GM12892 (cell line): ENCODE measurements at places on chromosomes 7 and 10.

GRCh38 chr10:32169556-32169955 lies 113.3 kb upstream of the KIF5B start:
- DNase-seq = no peak

DNA sequence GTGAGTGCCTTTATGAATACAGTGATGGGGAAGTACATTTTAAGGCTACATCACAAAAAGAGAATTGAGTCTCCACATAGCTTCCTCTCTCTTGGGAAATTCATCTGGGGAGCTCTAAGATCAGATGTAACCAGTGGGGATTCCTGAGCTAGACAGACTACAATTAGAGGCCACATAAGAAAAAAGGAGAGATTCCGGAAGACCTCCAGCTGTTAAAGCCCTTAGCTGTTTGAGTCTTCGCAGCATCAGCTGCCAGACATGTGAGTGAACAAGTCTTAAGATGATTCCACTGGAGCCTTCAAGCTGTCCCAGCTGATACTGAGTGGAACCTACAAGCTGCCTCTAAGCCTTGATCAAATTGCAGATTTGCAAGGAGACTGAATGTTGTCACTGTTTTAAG lies 448.5 kb downstream of the NXPH1 start:
- DNase-seq = no peak

DNA sequence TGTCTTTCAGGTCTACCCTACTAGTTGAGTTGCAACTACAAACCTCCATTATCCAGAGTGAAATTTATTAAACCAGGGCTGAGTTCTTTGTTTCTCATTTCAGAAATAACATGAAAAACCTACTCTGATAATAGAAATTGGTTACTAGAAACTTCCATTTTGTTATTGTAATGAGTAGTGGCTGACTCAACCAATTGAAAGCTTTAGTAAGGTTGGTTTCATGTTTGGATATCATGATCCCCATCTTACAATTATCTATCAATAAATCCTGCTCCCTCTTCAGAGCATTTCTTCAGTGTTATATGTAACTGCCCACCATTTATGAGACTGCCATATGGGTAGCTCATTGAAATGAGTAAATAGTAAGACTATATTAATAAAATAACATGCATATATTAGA lies 16.9 kb downstream of the MDFIC start:
- DNase-seq = no peak

- no peak for DNase-seq
Measured at GRCh38 chr10:125193306-125193877, 33.0 kb upstream of the CTBP2 start.

DNA sequence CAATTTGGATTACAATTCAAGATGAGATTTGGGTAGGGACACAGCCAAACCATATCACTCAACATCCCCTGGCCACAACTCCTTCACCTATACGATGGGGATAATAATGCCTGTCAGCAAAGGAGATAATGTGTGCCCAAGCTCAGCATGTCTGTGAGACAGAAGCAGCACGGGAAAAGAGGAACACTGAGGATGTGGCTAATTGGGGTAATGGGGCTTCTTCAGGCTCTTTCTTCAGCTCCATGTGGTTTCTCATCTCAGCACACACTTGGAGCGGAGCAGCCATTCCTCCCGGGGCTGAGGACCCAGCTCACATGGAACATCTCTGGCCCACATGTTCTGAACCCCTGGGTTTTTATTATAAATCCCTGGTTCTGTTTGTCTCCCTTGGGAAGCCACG lies 136.0 kb upstream of the NAMPT start:
- no peak for DNase-seq

DNA sequence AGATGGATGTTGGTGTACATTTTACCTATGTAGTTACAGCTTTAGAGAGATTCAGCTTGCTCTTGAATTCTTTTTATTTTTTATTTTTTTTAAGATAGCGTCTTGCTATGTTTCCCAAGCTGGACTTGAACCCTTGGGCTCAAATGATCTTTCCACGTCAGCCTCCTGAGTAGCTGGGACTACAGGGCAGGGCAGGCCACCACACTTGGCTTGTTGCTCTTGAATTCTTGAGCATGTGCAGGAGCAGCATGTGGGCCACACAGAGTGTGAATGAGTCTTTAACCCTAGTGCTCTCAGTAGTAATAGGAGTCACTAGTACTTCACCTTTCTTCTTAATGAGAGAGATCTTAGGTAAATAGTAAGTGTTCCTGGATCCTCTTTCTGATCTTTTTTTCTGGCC lies 26.7 kb upstream of the CYCS start:
- DNase-seq = no peak

DNA sequence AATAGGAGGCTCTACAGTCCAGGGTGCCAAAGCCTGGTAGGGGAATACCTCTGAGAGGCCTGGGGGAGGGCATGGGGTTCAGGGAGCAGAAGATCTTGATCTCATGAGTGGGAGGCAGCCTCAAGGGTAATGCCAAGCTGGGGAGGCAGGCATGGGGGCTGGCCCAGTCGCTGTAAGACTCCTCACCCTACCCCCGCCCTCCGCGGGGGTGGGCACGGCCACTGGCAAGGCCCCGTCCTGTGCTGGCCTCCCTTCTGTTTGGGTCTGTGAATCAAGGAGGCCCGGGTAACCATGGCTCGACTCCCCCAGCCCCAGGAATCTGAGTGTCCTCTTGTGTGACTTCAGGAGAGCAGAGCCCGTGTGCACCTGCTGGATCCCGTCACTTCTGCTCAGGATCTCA lies 473.9 kb downstream of the PLXNA4 start:
- no peak for DNase-seq

DNA sequence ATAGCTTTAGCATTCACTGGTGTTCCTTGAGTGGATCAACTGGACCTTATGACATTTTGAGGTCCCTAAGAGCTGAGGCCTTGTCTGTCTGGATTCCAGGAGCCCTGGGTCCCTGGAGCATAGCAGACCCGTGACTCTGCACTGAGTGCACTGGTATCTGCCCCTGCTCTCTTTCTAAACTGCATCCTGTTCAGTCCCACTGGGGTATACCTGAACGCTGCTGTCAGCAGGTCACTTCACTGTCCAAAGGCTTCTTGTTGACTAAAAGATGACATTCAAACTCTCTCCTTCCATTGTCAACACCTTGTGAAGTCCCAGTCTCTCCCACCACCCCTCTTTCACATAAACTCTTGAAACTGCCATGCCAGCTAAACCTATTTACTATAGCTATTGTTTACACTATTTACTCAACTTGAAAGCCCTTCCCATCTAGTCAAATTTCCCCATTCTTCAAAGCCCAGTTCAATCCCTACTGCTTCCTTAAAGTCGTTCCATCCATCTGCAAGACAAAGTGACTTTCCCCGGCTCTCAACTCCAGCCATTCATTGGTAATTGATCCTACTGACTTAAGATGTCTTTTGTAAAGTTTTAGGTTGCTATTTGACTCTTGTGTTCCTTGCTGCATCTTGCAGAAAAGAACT lies 523.3 kb downstream of the KCNMA1 start:
- no peak for DNase-seq

DNA sequence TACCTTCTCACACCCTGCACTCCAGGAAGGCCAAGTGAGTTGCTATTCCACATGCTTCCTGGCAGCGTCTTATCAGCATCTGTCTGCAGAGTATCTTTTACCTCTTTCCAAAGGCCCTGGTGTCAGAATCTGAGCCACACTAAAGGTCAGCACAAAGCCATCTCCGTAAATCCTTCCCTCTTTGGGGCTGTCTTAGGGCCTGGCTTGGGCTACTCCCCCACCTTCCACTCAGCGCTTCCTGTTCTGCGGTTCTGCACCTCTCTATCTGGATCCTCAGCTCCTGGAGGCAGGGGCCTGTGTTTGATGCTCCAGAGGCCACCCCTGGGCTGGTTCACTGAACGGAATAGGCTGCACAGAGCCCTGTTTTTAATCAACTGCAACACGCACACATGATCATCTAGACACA lies 334.8 kb upstream of the GALNT17 start:
- no peak for DNase-seq

DNA sequence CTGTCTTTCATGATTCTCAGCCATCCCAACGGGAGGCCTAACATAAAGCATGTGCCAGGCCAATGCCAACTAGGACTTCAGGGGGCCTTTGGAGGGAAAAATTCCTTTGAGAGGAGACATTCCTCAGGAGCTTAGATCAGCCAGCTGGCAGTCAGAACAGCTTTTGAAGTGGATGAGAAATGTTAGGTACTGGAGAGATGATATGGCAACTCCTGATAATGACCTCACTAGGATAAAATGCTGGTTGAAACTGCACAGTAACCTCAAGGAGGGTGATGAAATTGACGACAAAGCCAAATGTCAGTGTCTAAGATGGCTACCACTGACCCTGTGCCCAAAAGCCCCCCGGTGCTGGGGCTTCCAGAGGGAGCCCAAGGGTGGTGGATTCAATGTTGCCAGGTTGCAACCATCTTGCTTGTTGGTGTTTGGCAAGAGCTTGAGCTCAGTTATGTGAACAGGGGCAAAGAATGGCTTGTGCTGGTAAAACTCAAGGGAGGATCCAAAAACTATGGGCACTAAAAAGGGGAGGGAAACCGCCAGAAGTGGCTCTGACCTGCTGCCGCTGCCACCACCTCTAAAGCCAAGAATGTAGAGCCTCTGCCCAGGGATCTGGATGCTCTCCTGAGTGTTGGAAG lies 121.2 kb downstream of the UBE2H start:
- no peak for DNase-seq

DNA sequence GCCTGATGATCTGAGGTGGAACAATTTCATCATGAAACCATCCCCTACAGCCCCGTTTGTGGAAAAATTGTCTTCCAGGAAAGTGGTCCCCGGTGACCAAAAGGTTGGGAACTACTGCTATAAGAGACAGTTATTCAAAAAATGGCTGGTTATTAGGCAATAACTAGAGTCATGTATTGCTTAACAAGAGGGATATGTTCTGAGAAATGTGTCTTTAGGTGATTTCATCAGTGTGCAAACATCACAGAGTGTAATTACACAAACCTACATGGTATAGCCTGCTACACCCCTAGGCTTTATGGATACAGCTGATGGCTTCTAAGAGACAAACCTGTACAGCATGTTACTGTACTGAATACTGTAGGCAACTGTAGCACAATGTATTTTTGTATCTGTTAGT lies 71.3 kb upstream of the CSTF2T start:
- no peak for DNase-seq

- no peak for DNase-seq
Measured at GRCh38 chr7:155449869-155450557, 7.9 kb upstream of the EN2 start.

GRCh38 chr10:79038841-79039201 lies 29.9 kb upstream of the ZMIZ1 start:
- DNase-seq = no peak

GRCh38 chr10:124332426-124332825 lies 86.3 kb downstream of the OAT start:
- no peak for DNase-seq

DNA sequence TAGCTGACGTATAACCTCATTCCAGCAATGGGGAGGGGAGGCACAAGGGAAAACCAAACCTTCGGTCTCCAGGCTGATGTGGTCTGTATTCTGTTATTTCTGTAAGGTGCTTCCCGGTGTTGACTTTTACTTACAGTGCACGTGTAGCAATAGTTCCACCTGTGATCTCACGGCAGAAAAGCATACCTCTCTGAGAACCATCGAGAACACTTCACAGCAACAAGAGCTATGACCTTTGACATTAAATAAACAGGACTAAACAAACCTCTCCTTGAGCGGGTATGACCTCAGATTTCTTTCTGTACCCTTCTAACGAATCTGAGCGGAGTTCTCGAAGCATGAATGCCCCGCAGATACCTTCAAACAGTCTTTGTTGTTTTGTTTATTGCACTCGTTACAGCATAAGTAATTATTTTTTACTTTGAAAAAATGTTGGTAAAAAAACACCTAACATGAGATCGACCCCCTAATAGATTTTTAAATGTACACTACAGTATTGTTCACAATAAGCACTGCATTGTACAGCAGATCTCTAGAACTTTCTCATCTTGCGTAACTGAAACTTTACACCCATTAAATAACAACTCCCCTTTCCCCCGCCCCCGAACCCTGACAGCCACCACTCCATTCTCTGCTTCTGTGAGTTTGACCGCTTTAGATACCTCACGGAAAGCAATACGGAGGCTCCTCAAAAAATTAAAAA lies 282.3 kb downstream of the GATA3 start:
- DNase-seq = no peak

DNA sequence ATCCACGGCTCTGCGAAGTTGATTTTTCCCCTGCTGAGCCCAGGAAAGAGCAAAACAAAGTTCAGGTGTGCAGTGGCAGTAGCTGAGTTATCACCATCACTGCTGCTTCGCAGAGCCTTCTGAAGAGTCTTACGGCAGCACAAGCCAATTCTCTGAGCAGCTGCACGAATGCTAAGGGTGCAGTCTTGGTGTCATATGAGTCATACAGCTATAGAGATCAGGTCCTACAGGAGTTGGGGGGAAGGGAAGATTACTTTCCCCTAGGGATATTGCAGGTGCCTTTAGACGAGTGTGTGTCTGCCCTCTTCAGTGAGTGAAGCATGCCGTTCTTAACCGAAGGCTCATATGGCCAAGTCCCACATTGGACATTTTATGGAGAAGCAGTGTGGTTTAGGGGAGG lies 227.8 kb downstream of the CELF2 start:
- no peak for DNase-seq

GRCh38 chr7:154373956-154374355 lies 321.8 kb downstream of the DPP6 start:
- no peak for DNase-seq

GRCh38 chr10:5478694-5479305 lies 20.6 kb downstream of the CALML5 start:
- no peak for DNase-seq
